ENCODE measurements at places on chromosomes 4 and X. TPM values are rescaled to one million over a fixed set of nuclear protein-coding genes. Genes with fewer than 3 reads are reported as not detected.

DNA sequence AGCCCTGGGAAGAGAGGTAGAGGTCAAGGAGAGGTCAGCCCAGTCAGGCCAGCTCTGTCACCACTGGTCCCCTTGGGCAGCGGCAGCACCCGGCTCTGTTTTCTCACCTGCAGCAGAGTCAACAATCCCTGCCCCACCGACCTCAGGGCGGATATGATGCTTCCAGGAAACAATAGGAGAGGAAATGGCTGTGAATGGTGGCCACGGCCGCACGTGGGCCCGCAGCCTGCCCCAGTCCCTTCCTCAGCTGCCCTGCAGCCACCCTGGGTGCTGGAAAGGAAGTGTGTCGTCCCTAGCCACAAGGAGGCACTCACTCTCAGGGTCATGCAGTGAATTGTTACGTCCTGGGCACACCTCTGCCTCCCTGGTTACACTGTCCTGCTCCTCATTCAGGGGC is 92.5 kb upstream of the ENPP6 start:
- DNase-seq, result no peak

Gene VCX
- total RNA-seq, result not detected

Gene KIT
- total RNA-seq, result not detected

- DNase-seq, result no peak
Measured at GRCh38 chr4:122744229-122744628, 11.7 kb downstream of the BBS12 start.

DNA sequence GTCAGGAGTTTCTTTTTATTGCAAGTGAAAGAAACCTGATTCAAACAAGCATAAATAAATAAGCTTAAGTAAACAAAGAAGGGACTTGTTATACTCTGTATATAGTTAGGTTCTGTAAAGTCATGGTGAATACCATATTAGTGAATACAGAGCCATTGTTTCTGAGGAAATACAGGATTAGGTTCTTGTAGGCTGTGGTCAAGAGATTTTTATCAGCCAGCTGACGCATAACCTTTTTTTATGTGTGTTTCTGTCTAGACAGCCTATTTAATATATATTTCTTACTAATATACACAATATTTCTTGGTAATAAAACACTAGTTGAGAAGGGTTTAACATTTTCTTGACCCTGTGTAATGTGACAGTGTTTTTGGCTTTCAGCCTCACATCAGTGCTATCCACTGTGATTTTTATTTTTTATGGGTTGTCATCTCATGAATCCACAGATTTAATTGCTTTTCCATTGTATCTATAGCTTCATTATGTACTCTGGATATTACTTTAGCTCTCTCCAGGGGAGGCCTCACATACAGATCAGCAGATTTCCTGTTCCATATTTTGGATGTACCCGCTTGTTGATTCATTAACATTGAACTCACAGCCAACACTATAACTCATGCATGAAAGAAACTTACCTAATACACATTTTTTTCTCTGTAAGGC is 8.0 kb downstream of the HERC3 start:
- DNase-seq, result no peak

DNA sequence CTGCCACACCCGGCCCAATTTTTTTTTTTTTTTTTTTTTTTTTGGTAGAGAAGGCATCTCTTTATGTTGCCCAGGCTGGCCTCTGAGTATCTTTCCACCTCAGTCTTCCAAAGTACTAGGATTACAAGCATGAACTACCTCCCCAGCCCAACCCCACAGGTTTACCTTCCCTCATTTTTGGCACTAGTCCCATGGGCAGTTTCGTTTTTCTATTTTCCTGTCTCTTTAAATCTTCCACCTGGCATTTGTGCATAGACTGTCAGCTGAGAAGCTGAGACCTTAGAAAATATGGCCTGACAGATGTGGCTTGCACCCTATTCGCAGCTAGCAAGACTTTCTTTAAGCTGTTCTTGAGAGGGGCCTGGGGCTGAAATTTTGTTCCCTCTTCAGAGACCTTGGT is 27.9 kb downstream of the TNIP2 start:
- DNase-seq, result no peak

DNA sequence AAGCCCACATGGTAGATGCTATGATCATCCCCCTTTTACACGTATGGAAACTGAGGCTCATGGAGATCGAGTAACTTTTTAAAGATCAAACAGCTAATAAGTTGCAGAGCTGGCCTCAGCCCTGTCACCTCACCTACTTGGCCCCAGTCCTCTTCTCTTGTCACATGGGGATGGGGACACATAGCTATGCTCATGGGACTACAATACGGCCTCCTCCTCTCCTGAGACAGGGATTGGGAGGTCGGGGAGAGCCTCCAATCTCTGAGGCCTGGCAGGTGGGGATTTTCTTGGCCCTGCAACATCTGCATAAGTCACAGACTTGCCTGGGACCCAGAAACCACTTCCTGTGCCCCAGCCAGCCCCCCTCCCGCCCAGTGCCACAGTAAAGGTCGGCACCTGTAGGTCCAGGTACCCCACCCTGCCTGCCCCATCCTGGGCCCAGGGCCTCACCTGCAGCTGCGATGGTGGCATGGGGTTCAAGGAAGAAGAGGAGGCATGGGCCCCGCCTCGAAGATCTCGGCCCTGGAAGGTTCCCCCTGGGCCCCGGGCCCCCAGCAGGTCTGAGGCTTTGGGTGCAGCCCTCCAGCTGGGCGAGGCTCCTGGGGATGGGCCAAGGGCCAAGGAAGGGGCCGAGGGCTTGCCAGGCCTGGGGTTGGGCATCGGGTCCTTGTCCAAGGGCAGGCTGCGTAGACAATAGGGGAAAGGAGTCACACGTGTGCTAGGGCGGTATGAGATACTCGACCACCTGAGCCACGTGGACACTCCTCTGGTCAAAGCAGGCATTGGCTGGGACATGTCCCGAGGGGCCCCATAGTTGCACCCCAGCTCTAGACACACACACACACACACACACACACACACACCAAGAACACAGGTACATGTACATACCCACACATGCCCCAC is 6.4 kb downstream of the FOXP3 start:
- DNase-seq, result no peak

Gene ZNF157
- not detected for total RNA-seq

Data from HCT116 (cell line).